Hepatocyte (in vitro differentiated cells): ENCODE measurements at places on chromosomes 7 and 10. TPM values are rescaled to one million over a fixed set of nuclear protein-coding genes. Genes with fewer than 3 reads are reported as not detected.

- no peak for DNase-seq
These were observed 40.4 kb upstream of the COL13A1 start for GRCh38 chr10:69761320-69761719.

DNA sequence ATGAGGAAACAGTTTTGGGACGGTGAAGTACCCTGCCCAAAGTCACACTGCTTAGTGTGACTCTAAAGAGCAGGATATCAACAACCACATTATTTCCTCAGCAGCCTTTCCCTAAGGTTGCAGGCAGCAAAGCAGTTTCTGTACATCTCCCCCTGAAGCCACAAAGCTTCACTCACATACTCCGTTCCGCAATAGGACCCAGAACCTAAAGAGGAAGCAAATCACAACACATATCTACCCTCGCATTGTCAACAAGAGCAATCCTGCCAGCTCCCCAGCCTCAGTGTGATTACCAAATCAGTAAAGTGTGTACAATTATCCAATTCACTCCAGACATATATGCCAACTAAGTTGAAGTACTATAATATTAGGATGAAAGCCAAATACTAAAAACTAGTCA lies 30.8 kb downstream of the VAX1 start:
- DNase-seq = no peak

Gene RBM17
- total RNA-seq = 35.6 and 46.7 TPM in 2 replicates

DNA sequence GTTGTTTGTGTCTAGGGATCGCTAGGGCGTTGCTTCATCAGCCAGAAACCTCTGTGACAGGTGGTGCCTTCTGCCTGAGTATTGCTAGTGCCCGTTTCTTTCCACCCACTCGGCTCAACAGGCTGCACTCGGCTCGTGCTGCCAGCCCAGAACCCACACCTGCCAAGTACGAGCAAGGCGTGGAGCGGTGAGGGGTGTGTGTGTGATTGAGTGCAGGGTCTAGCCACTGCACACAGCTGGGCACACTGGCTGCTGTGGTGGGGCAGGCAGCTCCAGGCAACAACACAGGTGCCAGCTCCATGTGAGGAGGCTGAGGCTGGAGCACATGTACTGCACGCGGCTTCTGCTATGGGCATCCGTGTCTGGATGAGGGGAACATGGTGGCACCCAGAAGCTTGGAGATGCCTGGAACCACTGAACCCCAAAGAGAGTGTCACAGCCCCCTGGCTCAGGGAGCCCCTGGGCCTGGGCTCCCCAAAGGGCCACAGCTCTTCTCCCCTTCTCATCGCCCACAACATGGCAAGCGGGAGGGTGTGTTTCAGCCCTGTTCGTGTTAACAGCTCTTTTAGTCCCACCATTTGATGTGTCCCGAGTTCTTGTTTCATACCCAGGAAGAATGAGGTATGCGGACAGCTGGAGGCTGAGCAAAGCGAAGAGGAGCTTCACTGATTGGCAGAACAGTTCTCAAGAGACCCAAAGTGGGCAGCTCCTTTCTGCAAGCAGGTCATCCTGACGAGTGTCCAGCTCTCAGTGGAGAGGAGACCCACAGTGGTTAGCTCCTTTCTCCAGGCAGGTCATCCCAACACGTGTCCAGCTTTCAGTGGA lies 78.1 kb downstream of the HDAC9 start:
- no peak for DNase-seq

GRCh38 chr7:22238354-22239311 lies 118.3 kb downstream of the RAPGEF5 start:
- no peak for DNase-seq

GRCh38 chr7:96248405-96248804 lies 73.5 kb downstream of the SLC25A13 start:
- no peak for DNase-seq

Gene NKX1-2
- 2.0 and 5.2 TPM in 2 replicates for total RNA-seq

DNA sequence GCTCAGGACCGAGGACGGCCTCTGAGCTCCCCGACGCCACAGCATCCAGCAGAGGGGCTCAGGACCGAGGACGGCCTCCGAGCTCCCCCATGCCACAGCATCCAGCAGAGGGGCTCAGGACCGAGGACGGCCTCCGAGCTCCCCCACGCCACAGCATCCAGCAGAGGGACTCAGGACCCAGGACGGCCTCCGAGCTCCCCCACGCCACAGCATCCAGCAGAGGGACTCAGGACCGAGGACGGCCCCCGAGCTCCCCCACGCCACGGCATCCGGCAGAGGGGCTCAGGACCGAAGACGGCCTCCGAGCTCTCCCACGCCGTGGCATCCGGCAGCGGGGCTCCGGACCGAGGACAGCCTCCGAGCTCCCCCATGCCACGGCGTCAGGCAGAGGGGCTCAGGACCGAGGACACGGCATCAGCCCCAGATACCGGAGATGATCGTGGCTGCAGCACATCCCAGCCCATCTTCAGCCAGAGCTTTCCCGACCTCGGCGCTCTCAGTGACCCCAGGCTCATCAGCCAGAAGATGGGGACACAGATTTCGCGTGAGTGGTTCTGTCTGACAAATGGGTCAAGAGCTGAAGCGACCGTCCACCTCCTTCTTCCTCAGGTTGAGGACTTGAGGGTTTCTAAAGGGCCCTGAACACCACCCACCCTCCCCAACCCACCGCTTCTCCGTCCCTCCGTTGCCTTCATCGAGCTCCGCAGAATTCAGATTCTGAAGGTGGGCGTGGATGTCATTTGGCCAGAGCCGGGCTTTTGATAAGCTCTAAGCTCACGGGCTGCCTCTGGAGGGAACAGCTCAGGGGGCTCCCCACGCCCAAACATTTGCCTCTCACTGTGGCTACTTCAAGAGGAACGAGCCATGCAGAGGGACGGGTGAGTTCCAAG lies 55.8 kb upstream of the DNAAF5 start:
- DNase-seq = no peak

Gene NKX2-3
- total RNA-seq = 0.17 and 0.24 TPM in 2 replicates

DNA sequence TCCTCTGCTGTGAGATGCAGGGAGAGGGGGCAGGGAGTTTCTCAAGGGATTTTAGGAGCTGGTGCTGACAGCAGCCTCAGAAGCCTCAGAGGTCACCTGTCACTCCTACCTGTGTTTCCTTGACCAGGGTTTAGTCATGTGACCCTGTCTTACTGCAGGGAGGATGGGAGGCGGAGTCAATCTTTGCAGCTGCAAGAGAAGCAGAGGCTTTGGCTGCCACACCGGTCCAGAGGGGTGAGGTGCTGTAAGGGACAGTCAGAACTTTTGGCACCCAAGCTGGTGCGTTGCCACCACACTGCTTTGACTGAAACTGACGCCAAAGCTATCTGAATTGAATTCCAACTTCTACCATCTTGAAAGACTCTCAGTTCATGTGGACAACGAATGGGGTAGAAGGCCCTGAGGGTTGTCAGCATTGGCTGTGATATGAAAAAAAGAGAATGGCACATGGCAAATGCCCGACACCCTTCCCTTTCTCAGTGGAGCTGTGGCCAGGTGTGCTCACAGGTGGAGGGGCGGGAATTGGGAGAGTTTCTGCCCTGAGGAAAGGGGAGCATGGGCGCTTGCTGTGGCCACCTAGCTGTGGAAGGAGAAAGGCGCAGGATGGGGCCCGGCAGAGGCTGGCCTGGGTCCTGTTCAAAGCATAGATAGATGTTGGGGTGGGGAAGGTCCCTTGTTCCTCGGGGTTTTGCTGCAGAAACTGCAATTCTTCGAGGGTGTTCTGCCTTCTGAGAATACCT lies 69.3 kb downstream of the ARHGAP22 start:
- no peak for DNase-seq

DNA sequence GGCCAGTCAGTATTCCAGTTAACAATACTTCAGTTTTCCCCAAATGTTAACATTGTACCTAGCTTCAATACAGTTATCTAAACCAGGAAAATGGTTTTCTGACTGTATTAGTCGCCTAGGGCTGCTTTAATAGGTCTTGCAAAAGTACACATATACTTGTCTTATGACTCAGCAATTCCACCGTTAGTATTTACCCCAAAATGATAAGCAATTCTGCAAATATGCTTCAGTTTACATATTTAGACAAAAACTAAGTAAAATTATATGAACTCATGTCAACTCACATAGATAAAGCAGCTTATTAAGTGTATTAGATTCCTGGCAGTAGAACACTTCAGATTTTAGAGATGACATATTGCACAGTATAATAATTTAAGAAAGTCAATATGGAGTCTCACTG lies 363.3 kb downstream of the ARL4A start:
- no peak for DNase-seq

Gene RBP4
- total RNA-seq = 494 and 527 TPM in 2 replicates

DNA sequence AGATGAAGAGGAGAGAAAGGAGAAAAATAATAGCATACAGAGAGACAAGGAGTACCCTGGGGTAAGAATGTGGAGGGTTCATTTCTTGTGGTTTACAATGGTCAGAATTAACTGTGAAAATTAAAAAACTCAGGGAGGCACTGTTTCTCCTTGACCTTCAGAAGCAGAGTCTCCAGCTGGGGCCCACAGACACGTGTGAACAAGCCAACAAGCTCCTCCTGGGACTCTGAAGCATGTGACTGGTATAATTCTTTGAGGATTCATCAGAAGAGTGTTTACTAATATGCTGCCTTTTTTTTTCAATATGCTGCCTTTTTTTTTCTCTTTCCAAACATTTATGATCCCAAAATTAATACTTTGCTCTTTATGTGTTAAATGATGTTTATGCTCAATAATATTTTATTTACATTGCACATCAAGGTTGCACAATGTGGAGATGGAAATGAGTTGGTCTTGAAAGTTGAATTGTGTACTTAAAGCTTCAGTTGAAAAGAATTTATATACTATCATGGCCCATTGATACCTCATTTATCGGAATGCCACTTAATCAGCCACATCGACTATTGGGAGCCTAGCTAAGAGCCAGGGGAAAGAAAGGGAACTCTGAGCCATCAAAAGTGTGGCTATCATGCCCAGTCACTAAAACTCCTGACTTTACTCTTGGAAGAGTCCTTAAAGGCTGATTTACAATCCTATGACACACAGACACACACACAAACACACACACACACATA lies 134.7 kb upstream of the RHOBTB1 start:
- no peak for DNase-seq

GRCh38 chr7:133152875-133153274 lies 71.0 kb upstream of the CHCHD3 start:
- DNase-seq = no peak

Gene EN2
- total RNA-seq = not detected in 2 replicates

- DNase-seq = no peak
These were observed 6.1 kb downstream of the CRYGN start for GRCh38 chr7:151433721-151434400.

Gene AS3MT
- total RNA-seq = 9.0 and 9.1 TPM in 2 replicates

- no peak for DNase-seq
These were observed 30.0 kb downstream of the MYOF start for GRCh38 chr10:93452143-93452542.

DNA sequence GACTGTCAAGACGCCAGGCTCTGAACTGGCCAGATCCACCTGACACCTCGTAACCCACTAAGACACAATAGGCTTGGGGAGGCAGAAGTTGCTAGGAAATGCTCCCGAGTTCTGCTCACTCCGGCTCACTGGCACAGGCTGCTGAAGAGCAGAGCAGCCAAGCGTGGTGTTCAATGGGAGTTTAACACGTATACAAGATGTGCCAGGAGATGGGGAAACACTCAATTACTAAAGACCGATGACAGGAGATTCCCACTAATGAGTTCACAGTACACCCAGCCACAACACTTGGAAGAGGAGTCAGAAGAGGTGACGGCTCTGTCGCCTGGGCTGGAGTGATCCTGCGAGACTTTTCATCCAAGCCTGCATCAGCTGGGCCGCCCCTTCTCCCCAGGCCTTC lies 303.4 kb downstream of the GFRA1 start:
- no peak for DNase-seq

- no peak for DNase-seq
These were observed 7.3 kb downstream of the TFPI2 start for GRCh38 chr7:93883078-93883916.

- no peak for DNase-seq
These were observed 11.5 kb upstream of the VSIR start for GRCh38 chr10:71784679-71785272.

- no peak for DNase-seq
These were observed 227.8 kb downstream of the DNAJB6 start for GRCh38 chr7:157564517-157565177.

Gene IL15RA
- 2.4 and 4.1 TPM in 2 replicates for total RNA-seq

DNA sequence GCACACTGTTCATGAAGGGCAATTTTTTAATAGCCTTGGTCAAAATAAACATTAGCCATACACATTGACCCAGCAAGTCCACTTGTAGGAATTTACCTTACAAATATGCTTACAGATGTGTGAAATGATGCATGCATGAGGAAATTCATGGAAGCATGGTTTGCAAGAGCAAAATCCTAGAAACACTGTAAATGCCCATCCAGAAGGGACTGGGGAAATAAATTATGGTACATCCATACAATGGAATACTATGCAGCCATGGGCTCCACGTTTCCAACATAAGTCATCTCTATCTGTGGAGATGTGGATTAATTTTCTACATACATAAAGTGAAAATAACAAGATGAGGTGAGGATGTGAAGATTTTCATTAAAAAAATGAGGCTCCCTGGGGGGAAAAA lies 99.1 kb downstream of the NPY start:
- no peak for DNase-seq

Gene ADK
- 44.6 and 53.7 TPM in 2 replicates for total RNA-seq

GRCh38 chr10:6689036-6689435 lies 109.0 kb upstream of the PRKCQ start:
- DNase-seq = no peak

Gene STEAP4
- total RNA-seq = 0.88 and 1.1 TPM in 2 replicates

DNA sequence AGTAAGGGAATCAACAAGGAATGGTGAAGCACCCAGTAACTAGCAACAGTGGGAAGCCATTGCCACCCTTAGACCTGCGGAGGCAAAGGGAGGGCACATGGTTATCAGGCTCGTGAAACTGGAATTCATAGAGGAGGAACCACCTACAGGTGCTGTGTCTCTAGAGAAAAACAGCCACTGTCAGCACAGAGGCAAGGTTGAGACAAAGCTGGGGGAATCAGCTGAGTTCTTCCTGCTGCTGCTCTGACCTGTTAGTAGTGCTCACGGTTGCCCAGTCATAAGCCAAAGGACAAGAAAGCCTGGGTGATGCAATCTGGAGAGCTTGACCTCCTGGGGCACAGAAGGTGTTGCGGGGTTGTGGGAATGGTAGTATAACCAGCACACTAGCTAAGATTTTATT lies 110.1 kb downstream of the TPST1 start:
- no peak for DNase-seq

- DNase-seq = no peak
These were observed 321.4 kb upstream of the MEOX2 start for GRCh38 chr7:16007911-16008310.

DNA sequence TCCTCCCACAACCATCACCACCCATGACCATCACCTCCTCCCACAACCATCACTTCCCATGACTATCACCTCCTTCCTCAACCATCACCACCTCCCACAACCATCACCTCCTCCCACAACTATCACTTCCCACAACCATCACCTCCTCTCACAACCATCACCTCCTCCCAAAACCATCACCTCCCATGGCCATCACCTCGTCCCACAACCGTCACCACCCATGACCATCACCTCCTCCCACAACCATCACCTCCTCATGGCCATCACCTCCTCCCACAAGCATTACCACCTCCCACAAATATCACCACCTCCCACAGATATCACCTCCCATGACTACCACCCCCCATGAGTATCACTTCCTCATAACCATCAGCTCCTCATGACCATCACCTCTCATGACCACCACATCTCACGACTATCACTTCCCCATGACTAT lies 52.2 kb downstream of the PDGFA start:
- no peak for DNase-seq

Gene C10orf53
- total RNA-seq = not detected in 2 replicates
